Endothelial cell (in vitro differentiated cells): ENCODE measurements at places on chromosomes 4 and X. TPM values are rescaled to one million over a fixed set of nuclear protein-coding genes. Genes with fewer than 3 reads are reported as not detected.

DNA sequence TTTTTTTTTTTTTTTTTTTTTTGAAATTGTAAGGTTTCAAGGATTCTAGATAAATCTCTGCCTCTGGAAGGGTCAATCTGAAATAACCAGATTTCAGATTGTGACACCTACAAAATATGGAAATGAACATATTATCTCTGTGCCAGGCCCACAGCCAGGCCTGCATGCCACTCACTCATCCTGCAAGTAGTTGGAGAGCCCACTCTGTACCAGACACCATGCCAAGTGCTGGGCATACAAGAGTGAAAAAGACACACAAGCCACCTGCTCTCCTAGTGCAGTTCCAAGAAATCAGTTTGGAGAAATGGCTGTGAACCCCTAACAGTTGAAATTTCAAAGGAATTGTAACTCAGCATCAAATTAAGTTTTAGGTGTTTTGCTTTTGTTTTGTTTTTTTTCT is 145.9 kb upstream of the NOCT start:
- no peaks in the 10 kb centered on the region for H3K36me3 ChIP-seq
- H3K27ac ChIP-seq, result no peak overlapping the region
- peaks cover 6% of the 10 kb centered on the region for H3K4me1 ChIP-seq
- H3K4me3 ChIP-seq, result no peak overlapping the region

DNA sequence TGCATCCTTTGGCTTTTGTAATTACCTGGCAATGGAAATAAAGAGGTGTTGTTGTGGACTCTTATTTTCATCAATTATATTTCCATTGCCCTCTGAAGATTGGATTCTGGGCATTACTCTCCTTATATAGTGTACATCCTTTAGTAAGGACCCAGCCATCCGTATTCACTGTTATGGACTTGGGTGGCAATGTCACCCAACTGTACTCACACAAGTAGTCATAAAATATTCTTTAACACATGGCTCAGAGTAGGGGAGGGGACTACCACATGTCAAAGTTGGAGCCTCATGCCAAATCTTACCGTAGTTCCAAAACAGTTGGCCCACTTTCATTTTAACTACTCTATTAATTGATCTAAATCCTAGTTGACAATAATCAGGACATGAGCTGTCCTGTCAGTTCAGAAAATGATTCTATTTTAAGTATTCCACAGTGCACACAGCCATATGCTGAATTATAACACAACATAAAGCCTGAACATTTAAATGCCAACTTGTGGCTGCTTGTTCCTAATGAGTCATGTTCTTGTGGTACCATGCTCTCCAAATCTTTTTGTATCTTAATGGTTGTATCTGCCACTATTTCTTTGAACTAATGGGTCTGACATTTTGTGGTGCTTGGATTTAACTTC is 4.9 kb downstream of the FRAS1 start:
- DNase-seq, result no peak
- H3K27me3 ChIP-seq, result peaks cover 8% of the 10 kb centered on the region
- H3K36me3 ChIP-seq, result no peaks in the 10 kb centered on the region
- H3K4me3 ChIP-seq, result no peak overlapping the region
- peaks cover 17% of the 10 kb centered on the region for H3K4me1 ChIP-seq
- no peak overlapping the region for H3K27ac ChIP-seq

- H3K36me3 ChIP-seq, result peaks cover 32% of the 10 kb centered on the region
- peaks cover 24% of the 10 kb centered on the region for H3K4me1 ChIP-seq
- H3K27me3 ChIP-seq, result peaks cover 4% of the 10 kb centered on the region
Measured at GRCh38 chr4:2715426-2715825, 40.7 kb downstream of the TNIP2 start.

DNA sequence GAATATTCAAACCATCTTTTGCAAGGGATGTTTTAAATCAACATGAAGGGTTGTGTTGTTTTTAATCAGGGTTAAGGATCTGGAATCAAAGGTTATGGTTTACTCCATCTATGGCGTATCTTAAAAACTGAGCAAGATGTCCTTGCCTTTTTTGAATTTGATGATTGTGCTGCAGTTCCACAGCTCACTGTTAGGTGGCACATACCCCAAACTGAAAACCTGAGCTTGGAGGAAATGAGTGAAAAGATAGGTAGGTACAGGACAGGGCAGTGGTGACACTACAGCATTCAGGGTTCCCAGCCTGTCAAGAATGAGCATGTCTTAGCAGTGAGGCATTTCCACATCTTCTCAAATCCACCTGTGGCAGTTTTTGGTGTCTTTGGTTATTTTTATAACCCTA is 13.1 kb upstream of the EOLA1 start:
- no peak overlapping the region for H3K4me3 ChIP-seq
- peaks cover 1% of the 10 kb centered on the region for H3K27me3 ChIP-seq

- H3K27me3 ChIP-seq, result peaks cover 11% of the 10 kb centered on the region
- H3K4me1 ChIP-seq, result peaks cover 66% of the 10 kb centered on the region
- peak overlapping the region; percentile 95 for H3K4me3 ChIP-seq
- peak; percentile 29 for DNase-seq
- peaks cover 12% of the 10 kb centered on the region for H3K36me3 ChIP-seq
- H3K27ac ChIP-seq, result peak overlapping the region; percentile 92
Measured at GRCh38 chr4:6986072-6986780, 56.9 kb upstream of the TADA2B start.

Gene SYN1
- total RNA-seq, result 2.9 TPM

- H3K27me3 ChIP-seq, result peaks cover 3% of the 10 kb centered on the region
- H3K27ac ChIP-seq, result no peak overlapping the region
- no peak overlapping the region for H3K4me3 ChIP-seq
- H3K4me1 ChIP-seq, result peaks cover 20% of the 10 kb centered on the region
Measured at GRCh38 chr4:76964769-76965168, 15.2 kb downstream of the SEPTIN11 start.

Gene CFAP99
- total RNA-seq, result not detected

DNA sequence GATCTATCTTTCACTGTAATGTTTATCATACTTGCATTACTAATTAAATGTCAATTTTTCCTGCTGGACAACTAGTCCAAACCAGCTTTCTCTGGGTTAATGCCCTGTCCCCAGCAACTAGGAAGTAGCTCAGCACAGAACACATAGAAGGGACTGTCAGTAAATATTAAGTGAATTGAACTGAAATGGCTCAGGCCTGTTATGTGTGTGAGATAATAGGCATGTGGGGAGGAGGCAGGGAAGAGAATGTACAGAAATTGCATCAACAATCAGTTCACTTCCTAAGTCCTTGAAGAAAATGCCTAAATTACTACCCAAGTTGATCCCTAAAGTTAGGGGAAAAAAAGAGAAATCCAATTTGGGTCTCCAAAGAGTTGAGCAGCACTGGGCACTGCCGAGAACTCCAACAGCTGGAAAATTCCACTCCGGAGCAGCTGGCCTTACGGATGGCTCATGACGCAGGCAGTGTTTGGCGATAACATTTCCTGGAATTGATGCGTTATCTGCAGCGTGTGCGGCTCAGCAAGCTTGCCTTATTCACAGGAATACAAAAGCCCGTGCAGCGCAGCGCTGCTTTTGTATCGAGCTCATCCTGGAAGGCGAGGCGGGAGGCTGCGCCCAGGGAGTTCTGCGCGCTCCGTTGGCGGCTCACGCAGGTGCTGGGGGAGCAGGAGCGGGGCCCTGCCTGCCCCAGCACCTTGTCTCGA is 297.3 kb upstream of the LCORL start:
- no peaks in the 10 kb centered on the region for H3K27me3 ChIP-seq
- DNase-seq, result no peak
- no peaks in the 10 kb centered on the region for H3K36me3 ChIP-seq
- no peak overlapping the region for H3K27ac ChIP-seq

DNA sequence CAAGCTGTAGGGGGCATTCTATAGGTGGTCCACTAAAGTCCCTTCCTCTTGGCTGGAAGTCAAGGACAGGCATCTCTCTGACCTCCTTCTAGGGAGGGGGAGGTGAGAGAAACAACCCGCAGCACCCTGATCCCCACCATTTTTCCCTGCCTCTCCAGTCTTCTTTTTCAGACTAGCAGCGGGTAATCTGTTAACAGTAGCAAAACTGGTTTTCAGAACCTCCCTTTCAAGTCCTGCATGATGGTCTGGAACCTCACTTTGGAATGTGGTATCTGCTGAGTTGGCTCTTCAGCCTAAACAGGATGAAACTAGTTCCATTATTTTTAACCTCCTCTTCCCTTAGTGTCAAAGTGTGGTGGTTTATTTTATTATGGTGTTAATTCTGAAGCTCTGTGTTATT is 196.0 kb downstream of the NWD2 start:
- H3K4me3 ChIP-seq, result no peak overlapping the region
- no peaks in the 10 kb centered on the region for H3K36me3 ChIP-seq
- peaks cover 2% of the 10 kb centered on the region for H3K27me3 ChIP-seq
- peaks cover under 1% of the 10 kb centered on the region for H3K4me1 ChIP-seq

GRCh38 chr4:48841045-48841827 is 10.3 kb downstream of the OCIAD1 start:
- no peaks in the 10 kb centered on the region for H3K4me1 ChIP-seq
- H3K36me3 ChIP-seq, result peaks cover 30% of the 10 kb centered on the region
- H3K4me3 ChIP-seq, result no peak overlapping the region
- H3K27me3 ChIP-seq, result no peaks in the 10 kb centered on the region
- no peak for DNase-seq

GRCh38 chr4:8863686-8864682 is 7.7 kb downstream of the HMX1 start:
- peaks cover 8% of the 10 kb centered on the region for H3K4me1 ChIP-seq
- peaks cover 4% of the 10 kb centered on the region for H3K36me3 ChIP-seq
- peaks cover 39% of the 10 kb centered on the region for H3K27me3 ChIP-seq

DNA sequence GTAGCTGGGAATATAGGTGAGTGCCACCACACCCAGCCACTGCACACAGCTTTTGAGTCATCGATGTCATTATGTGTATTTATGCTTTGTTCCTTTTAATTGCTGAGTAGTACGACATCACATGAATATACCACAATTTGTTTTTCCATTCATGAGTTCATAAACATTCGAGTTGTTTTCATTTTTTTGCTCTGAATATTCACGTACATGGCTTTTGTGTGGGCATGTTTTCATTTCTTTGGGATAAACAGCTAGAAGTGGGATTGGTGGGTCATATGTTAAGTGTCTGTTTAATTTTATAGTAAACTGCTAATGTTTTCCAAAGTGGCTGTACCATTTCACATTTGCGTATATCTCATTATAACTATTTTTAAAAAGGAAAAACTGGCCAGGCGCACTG is 45.1 kb upstream of the KDR start:
- no peak overlapping the region for H3K27ac ChIP-seq
- H3K4me3 ChIP-seq, result no peak overlapping the region
- DNase-seq, result no peak
- H3K4me1 ChIP-seq, result peaks cover 49% of the 10 kb centered on the region

GRCh38 chr4:3413217-3413671 is 28.5 kb upstream of the HGFAC start:
- peaks cover 44% of the 10 kb centered on the region for H3K36me3 ChIP-seq
- no peak for DNase-seq
- no peak overlapping the region for H3K27ac ChIP-seq
- no peak overlapping the region for H3K4me3 ChIP-seq
- H3K4me1 ChIP-seq, result peaks cover 5% of the 10 kb centered on the region
- peaks cover 11% of the 10 kb centered on the region for H3K27me3 ChIP-seq

Gene BRS3
- not detected for total RNA-seq

DNA sequence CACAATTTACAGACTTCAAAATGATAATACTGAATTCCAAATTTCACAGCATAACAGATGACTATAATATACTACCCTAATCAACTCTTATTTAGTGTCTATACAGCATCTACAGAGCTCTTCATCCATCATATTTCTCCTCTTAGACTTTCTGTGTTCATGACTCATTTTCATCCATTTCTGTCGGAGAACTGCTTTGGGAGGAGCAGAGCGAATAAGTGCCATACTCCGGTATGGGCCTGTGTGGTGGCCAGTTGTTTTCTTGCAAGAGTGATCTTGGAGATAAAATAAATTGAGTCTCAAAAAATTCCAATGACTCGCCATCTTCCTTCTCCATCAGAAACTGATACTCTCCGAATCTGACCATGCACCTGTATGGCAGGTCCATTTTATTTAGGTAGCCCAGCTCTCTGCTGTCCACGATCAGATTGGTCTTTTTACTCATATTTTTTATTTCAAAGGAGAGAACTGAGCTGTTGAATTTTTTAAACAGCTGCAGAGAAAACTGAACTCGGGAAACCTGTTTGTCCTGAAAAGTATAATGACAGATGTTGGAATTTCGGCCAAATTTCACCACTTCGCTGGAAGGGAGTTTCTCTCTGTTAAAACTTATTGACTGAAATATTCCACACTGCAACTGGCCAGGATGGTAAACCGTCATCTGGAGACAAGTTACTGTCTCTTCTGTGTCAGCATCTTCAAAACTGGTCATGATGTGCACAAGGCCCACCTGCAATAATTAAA is 7.8 kb downstream of the TIFA start:
- H3K4me3 ChIP-seq, result no peak overlapping the region
- no peak overlapping the region for H3K27ac ChIP-seq
- no peaks in the 10 kb centered on the region for H3K27me3 ChIP-seq
- no peaks in the 10 kb centered on the region for H3K4me1 ChIP-seq
- DNase-seq, result no peak
- peaks cover 24% of the 10 kb centered on the region for H3K36me3 ChIP-seq

Gene MGARP
- total RNA-seq, result not detected

Gene ARX
- total RNA-seq, result not detected

DNA sequence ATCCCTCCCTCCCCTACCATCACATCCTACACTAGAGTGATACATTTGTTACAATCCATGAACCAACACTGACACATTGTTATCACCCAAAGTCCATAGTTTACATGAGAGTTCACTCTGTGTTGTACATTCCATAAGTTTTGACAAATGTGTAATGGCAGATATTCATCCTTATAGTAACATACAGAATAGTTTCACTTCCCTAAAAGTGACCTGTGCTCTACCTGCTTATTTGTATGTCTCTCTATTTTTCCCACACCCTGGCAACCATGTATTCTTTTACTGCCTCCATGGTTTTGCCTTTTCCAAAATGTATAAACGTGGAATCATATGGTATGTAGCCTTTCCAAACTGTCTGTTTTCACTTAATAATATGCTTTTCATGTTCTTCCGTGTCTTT is 42.2 kb upstream of the HPGD start:
- no peak overlapping the region for H3K4me3 ChIP-seq
- H3K27ac ChIP-seq, result no peak overlapping the region

DNA sequence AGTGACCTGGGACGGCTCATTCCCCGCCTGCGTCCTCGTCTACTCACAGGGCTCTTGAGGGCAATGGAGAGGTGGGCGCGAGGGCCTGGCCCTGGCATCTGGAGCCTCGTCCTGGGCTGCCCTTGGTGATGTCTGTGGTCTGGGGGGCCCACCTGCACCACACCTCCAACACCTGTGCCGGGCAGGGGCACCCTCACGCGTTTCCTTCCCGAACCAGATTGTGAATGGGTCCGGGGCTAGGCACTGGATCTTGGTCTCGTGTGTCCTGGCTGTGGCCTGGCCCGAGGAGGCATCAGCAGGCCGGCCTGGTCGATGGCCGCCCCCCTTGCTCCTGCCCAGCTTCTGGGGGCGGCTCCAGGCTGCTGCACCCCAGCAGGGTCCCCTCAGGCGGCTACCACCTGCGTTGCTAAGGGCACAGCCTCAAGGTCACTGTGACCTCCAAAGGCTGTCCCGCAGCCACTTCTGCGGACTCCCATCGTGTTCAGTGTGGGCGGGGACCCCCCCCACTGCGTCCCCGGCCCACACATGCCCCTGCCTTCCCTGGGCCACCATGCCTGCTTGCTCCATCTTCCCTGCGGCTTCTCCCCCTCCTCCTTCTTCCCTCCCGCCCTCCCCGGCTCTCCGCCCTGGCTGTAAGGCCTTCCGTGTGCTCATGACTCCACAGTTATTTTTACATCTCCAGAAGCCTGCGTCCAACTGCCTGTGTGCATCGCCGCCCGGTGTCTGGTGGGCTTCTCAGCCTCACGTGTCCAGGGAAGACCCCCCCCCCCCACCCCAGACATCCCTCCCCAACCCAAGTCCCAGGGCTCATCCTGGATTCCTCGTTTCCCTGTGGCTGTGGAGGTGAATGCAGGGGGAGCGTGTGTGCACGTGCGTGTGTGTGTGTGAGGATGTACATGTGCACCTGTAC is 3.8 kb downstream of the DOK7 start:
- peaks cover 7% of the 10 kb centered on the region for H3K27me3 ChIP-seq
- H3K36me3 ChIP-seq, result no peaks in the 10 kb centered on the region
- H3K4me1 ChIP-seq, result peaks cover 4% of the 10 kb centered on the region
- no peak for DNase-seq
- H3K27ac ChIP-seq, result no peak overlapping the region
